ENCODE measurements at places on chromosomes 12 and 14.

GRCh38 chr14:79587875-79588274 lies 623.4 kb downstream of the DIO2 start:
- DNase-seq = no peak

DNA sequence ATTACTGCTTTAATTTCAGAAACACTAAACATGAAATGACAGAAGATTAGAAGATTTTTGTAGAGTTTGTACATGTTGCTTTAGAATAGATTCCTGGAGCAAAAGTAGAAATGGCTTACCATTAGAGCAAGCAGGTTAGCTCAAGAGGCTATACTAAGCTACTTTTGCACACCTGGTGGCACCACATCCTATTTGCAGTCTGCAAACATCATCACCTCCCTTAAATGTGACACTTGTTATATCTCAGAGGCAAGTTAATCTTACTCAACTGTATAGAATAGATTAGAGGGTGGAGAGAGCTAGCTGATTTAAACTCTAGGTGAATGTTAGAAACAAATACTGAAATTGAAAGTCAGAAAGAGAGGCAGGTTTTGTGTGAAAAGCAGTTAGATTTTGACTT lies 30.7 kb upstream of the OR4E1 start:
- DNase-seq = no peak

DNA sequence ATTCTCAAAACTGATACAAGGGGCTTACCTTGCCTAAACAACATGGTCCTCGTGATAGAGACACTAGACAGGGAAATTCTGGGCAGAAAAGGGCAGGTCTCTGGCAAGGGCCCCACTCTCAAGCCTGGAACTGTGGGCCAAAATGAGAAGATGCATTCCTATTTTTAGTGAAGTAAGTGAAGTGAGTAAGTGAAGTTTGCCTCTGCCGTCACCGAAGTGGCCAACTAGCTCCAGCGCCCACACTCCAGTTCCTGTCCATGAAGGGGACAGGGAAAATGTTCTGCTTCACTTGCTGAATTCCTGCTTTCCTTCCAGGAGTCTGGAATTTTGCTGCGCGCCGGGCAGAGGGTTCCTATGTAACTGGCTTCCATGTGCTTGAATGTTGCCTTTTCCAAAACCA lies 1035.6 kb upstream of the TMEM132C start:
- DNase-seq = no peak

DNA sequence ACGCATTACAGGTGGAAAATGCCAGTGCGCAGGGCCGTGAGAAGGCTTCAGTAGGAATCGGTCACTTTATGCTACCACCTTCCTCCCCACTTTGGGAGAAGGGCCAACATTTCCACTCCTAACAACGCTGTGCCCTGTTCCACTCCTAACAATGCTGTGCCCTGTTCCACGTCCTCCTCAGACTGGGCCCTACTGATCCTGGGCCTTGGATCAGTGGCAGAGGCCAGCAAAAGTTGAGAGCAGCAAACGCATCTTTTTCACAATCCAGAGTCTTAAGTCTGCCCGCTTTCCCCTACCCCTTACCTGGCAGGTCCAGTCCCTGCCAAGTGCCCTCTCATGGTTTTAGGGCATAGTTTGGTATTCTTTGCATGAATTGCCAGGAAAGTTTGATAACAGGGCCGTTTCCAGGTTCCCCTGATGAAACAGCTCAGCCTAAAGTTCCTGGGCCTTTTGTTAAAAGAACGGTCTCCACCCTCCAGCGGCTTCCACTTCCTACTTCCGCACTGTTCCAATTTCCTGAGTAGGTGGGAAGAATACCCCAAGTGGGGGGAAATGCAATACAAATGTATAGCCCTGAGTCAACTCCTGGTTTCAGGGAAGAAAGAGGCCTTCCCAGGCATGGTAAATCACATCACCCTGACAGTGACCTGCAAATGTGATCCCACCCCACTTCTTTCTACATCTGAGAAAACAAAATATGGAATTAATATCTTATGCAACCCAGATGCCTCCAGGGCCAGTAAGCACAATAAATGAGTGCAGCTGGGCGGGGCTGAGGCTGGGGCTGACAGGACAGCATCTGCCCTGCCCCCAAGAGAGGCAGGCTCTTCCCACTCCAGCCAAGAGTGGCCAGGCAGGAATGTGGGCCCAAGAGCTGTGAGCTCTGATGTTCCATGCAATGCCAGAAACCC lies 15.0 kb downstream of the KCTD10 start:
- DNase-seq = peak; percentile 99

GRCh38 chr12:95836185-95836609 lies 22.6 kb upstream of the SNRPF start:
- peak; percentile 22 for DNase-seq

- DNase-seq = peak; percentile 66
Observed at GRCh38 chr14:68694516-68695235, 98.2 kb downstream of the ZFP36L1 start.

- DNase-seq = no peak
Observed at GRCh38 chr12:111297703-111298426, 71.0 kb downstream of the PHETA1 start.

DNA sequence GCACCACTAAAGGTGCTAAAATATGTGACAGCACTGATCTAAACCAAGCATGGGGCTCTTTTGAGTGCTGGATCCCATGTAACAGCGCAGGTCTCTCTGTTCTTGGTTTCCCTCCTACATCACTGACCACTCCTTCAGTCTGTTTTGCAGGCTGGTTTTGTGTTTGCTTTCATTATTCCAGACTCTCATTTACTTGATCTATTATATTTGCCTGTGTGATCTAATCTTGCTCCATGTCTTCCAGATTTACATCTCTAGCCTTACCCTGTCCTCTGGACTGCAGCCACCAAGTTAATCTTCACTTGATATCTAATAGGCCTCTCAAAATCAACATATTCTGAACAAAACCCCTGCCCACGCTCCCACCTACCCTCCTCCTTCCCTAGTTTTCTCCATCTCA lies 8.6 kb downstream of the GLIPR1 start:
- no peak for DNase-seq

GRCh38 chr12:46207644-46208043 lies 61.2 kb downstream of the SLC38A1 start:
- DNase-seq = no peak

GRCh38 chr12:124359671-124360581 lies 65.0 kb downstream of the RFLNA start:
- peak; percentile 68 for DNase-seq

DNA sequence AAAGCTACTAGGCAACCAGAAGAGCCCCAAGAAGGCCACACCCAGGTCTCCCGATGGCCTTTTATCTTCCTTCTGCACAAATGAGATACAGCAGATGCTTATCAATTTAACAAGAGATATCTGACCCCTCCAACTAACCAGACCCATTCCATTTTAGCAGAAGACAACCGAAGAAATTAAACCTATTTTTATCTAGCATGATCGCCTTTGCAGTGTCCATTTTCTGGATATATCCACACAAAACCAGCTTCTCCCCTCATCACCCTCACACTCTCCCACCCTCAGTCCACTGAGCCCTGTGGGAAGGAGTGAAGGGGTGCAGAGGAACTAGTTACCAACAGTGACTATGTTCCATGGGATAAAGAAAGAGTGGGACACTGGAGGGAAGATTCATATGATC lies 20.9 kb upstream of the DHRS4 start:
- DNase-seq = no peak

GRCh38 chr12:13275241-13276085 lies 78.9 kb downstream of the EMP1 start:
- no peak for DNase-seq

- DNase-seq = no peak
Observed at GRCh38 chr12:82749015-82749414, 62.3 kb downstream of the TMTC2 start.

- no peak for DNase-seq
Observed at GRCh38 chr14:31300296-31300695, 92.7 kb upstream of the HECTD1 start.

DNA sequence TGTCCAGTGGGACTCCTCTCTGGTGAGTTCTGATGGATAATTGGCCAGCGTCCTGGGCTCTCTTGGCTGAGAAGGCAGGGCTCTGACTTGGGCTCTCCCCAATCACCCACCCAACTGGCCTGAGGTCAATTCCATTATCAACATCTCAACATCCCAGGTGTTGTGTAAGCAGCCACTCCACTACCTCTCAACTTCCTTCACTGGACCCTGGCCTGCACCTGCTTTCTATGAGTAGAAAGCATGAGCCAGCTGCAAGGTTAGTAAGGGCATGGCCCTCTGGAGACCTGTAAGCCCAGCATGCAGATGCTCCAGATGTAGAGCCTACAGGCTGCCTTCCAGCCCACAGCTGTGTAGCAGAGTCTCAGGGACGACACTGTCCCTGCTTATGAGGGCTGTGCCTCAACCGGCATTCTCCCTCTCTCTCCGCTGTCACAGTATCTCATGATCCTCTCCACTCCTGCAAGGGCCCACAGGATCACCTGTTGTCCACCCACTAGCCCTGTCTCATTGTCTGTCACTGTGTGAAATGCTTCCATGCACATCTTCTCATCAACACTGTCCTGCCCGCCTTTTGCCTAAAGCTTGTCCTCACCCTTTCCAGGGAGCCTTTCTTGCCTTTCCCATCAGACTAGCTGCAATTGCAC lies 5.4 kb upstream of the KRT81 start:
- no peak for DNase-seq

DNA sequence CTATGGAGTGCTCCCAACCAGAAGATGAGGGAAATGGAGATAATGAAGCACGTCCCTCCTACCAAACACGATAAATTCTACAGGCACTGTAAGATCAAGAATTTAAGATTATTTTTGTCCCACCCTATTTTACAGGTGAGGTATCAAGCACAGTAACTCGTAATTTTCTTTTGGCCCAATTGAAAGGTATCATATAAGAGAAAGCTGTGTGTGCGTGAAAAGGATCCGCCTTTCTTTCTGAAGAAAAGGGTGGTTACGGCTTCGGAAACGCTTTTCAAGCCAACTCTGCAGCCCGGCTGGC lies 733 bp upstream of the KLHDC2 start:
- no peak for DNase-seq

DNA sequence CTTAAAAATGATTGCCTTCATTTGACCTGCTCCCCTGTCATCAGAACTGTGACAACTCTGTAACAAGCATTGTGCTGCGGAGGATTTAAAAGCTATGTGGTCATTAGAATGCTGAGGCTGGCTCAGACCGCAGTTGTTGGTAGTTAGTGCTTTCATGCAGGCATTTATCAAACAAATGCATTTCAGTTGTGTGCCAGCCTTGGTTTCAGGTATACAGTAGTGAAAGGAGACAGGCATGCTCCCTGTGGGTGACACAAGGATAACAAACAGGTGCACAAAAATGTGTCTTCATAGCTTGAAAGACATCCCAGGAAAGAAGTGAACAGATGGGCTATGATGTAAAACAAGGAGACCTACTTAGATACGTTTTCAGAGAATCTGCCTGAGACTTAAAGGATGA lies 60.6 kb downstream of the MARK3 start:
- DNase-seq = no peak

DNA sequence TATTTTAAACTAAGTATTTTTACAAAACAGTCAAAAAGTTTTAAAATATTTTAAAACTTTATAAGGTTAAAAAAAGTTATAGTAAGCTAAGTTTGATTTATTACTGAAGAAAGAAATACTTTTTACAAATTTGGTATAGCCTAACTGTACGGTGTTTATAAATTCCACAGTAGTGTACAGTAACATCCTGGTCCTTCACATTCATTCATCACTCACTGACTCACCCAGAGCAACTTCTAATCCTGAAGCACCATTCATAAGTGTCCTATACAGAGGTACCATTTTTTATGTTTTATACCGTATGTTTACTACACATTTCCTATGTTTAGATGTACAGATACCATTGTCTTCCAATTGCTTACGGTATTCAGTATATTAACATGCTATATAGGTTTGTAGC lies 170.0 kb downstream of the KLHL28 start:
- no peak for DNase-seq

DNA sequence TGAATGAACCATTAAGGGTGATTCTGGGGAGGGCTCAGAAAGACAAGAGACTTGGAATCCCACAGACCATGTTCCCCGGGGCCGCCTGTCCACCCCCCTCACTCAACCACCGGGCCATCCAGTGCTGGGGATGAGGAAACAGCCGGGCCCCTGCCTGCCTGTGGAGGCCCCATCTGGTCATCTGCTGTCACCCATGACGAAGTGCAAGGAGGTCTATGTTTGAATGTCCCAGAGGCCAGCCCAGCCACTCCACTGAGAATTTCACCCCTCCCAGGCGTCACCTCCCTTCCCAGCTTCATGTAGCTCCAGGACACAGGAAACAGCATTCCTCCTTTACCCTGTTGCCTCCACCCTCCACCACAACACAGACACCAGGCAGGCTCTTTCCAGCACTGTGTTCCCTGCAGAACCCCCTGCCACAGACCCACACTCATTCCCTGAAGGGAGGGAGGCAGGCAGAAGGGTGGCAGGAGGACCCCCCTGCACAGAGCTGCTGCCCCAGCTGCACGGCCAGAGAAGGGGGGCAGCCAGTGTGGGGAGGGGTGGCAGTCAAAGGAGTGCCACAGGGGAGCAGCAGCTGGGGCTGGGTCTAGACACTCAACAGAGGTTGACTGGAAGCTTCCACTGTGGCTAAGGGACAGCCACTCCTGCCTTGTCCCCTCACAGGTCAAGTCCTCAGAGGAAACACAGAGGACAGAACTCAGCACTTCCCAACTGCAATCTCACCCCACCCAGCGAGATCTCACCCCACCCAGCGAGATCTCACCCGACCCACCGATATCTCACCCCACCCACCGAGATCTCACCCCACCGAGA lies 50.3 kb upstream of the PPP2R5C start:
- no peak for DNase-seq

DNA sequence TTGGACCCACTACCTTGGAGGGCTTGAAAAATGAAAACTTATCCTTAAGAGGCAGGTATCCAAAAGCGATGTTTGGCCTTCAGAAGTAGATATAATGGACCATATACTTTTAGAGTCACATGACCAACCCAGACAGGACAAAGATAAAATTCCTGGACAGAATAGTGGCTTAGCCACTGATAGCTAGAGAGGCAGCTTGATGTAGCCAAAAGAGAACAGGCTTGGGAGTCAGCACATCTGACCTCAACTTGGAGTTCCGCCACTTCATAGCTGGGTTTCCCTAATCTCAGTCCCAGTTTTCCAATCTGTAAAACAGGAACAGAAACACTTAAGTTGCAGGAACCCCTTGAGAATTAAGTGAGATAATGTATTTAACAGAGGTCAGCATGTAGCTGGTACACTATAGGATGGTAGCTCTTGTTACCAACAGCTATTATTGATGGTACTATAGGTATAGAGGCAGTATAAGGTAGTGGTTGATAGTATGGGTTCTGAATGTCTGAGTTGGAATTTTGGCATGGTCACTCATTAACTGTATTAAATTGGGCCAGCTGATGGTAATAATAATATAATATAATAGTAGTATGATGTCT lies 63.2 kb upstream of the USP44 start:
- no peak for DNase-seq

- no peak for DNase-seq
Observed at GRCh38 chr14:25759920-25760655, 710.1 kb upstream of the STXBP6 start.

GRCh38 chr14:24403294-24403998 lies 4.6 kb downstream of the NYNRIN start:
- no peak for DNase-seq

DNA sequence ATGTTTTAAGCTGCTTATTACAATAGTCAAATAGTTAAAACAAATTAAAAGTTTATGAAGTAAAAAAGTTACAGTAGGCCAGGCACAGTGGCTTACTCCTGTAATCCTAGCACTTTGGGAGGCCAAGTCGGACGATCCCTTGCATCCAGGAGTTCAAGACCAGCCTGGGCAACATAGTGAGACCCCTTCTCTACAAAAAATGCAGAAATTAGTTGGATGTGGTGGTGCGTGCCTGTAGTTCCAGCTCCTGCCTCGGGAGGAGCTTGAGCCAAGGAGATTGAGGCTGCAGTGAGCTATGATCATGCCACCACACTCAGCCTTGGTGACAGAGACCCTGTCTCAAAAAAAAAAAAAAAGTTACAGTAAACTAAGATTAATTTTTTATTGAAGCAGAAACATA lies 142.6 kb downstream of the MIPOL1 start:
- DNase-seq = no peak

All from fibroblast of gingiva (primary cell).